ENCODE measurements at places on chromosomes 7 and 10.

DNA sequence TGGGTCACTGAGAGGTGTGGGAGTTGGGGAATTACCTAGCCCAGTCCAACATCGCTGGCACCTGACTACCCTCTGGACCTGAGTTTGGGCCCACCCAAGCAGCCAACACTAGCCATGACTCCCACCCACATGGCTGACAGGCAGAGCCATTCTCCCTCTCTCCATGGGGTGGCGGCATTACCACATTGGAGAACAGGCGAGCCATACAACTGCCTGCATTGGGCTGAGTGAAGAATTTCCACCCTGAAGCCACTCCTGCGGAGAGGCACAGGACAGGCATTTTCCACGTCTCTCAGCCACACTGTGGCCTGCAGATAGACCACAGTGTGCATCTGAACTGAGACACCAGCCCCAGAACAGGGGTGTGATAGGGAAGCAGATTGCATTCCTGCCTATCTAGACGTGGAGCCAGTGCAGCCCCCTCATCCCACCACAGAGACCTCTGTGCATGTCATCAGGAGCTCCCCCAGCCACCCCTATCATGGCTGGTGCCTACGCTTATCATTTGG, 58.2 kb upstream of the ANTXRL start:
- peak; percentile 32 for DNase-seq

GRCh38 chr7:15752377-15752776, 65.9 kb upstream of the MEOX2 start:
- DNase-seq = no peak

DNA sequence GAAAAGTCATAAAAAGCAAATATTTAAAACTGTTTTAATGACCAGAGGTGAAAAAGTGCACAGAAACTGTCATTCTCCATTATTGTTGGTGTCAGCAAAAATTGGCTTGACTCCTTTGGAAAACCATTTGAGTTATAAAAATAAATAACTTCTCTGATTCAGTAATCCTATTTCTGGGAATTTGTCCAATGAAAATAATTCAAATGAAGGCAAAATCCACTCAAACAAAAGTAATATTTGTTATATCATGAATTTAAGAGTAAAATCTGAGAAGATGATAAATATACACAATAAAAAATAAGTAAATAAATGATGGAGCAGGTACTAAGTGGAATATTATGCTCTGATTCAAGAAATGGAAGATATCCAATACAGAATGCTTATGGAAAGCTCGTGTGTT, 326.6 kb upstream of the KLF6 start:
- DNase-seq = no peak

DNA sequence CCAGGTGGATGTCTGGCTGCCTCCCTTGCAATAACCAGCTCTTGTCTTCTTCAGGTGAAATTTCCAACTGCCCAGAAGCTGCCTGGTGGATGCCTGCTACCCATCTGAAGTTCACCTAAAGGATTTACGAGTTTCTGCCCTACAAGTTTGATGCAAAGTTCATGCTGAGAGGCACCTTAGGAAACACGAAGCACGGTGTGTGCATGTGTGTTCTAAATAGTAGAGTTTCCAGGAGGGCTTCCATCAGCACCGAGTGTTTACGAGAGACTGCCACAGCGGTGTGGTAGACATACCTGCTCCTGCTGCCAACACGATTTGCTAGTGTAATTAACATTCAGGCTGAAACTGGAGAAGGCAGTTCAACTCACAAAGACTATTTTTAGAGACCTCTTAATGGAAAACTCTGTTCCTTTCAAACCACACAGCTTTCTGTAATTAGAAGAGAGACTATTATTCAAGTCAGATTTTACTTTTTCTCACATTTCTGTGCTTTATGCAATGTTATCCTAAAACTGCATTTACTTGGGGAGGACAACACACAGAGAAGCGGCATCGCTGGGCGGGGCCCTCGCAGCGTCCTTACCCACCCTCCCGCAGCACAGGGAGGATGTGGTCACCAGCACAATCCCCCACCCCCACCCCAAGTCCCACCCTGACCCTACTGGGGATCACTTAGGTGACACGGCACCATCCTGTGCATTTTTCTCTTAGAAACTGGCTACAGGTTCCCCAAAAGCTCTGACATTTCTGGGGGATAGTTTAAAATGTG, 15.5 kb upstream of the CPXM2 start:
- no peak for DNase-seq
